ENCODE measurements at places on chromosomes 11 and 22.

DNA sequence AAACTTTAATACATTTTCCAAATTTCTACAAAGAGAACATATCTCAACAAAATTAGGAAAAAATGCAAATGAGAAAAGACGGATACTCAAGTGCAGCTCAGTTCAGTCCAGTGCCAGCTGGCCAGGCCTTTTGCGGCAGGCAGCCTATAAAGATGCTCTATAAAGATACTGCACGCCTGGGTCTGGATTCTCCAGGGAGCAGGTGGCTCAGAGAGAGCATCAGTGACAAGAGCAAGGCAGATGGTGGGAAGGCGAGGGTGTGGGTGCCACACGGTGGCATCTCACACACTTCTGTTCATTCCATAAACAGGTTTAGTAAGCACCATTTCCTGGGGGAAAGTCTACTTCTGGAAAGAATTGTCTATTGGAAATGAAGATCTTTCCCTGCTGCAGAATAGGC, 18.1 kb upstream of the SCN3B start:
- no peak for DNase-seq

DNA sequence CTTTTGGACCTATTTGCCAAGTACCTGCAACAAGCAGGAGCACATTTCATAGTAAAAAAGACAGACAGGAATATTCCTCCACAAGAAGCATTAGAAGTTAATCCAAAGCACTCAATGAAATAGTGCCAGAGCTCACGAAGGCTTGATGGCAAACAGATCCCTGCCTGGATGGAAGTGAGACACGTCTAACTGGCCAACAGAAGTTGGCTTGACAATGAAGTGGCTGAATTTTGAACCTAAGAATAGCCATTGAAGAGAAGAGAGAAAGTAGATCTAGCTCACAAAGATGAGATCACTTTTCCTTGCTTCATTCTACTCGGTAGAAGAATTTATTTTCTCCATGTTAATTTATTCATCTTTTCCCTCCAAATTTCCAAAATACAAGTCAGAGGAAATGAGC, 30.6 kb upstream of the APOA1 start:
- DNase-seq = no peak

DNA sequence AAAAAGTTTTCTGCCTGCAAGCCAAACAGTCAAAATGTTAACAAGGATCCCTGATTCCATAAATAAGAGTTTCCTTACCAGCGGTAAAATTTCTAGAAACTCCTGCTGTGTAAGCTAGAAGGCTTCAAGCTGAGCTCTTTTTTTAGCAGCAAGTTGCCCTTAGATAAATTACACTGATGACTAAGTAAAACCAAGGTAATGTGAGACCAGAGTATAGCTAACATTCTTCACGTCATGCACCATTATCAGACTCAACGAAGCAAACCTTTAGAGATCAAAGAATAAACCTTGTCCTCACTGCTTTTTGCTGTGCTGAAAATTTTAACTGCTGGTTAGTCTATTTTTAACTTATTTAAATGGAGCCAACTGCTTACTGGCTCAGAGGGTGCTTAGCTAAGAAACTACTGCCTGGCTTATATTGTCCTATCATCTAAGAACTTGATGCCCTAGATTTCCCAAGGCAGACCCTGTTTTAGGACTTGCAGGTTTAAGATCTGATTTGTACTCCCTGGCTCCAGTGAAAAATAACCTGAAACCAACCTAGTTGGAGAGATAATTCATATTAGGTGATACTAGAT, 900.7 kb downstream of the JRKL start:
- no peak for DNase-seq

DNA sequence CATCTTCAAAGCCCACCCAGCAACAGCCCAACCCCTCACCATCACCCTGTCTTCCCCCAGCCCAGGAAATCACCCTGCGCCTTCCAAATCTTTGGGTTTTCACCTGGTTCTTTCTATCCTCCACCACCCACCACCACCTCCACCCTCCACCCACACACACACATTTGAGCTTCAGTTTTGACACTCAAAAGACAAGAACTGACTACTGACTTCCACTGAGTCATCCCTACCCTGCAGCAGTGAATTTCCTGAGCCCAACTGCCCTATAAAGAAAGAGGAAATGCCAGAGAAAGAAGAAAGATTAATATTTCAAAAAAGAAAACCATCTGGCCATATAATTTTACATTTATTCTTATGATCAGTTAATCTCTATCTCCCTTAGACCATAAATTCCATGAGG, 137.5 kb downstream of the CHST1 start:
- peak; percentile 5 for DNase-seq

DNA sequence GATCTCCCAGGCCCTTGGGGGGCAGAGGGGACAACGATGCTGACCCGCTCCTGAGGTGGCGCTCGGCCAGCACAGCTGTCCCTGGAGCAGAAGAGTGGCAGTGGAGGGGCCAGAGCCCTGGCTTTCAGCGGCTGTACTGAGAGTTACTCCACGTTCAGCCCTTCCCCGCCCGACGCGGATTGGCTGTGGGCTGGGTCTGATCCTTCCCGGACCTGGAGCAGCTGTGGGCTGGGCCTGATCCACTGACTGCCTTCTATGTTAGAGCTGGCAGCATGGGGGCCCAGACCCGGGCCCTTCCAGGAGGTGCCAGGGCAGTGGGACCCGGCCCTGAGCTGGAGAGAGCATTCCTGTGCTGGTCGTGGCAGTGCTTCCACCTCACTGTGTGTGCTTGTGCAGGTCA, 27.8 kb downstream of the YWHAH start:
- no peak for DNase-seq

GRCh38 chr11:76561245-76561644, 109.3 kb downstream of the LRRC32 start:
- no peak for DNase-seq

DNA sequence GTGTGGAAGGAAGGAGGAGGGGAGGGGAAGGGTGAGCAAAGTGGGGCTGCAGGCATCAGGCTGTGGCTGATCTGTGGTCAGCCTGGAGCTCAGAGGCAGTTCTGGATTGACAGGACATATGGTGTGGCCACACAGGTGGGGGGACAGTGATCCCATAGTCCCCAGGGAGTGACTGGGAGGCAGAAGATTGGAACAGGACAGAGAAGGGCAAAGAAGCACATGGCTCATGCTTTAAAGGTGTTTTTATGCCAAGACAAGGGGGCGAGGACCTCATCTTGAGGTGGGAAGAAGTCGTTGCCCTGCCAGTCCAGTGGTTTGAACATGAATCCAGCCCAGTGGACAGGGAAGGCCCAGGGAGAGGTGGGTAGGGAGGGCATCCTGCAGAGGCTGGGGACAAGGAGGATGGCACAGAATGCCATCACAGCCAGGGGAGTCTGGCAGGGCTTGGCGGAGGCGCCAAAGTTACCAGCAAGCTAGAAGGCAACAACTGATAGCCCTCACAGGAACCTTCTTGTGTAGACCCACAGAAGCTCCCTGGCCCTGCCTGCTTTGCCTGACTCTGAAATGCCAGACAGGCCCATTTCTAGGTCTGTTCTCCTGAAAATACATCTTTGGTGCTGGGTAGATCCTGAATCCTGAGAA, 3.1 kb downstream of the BET1L start:
- no peak for DNase-seq

DNA sequence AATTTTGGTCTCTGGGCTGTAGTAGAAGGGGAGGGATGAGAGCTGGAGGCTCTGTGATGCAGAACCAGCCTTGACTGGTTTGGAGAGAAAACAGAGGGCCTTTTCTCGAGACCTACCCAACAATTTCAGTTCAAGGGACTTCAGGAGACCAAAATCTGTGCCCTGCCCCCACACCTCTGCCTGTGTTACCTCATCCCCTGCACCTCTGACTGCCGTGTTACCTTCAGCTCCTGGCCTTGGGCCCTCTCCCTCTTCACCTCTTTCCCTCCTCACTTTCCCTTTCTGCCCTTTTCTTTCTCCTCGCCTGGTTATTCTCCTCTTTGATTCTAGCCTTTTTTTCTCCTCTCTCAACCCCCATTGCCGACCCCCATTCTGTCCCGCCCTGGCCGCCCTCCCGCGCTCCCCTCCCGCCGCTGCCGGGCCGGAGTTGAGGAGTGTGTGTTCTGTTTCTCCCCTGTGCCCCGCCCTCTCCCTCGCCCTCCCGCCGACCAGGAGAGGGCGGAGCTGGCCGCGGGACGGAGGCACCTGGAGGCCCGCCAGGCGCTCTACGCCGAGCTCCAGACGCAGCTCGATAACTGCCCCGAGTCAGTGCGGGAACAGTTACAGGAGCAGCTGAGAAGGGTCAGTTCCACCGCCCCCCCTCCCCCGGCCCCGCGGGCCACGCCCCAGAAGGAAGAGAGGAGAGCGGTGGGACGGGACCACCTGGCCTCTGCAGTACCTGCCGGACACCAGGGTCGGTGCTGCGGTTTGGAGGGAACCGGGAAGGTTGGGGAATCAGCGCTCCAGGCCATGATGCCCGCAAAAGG, 27.2 kb downstream of the PHLDB1 start:
- peak; percentile 64 for DNase-seq

- peak; percentile 47 for DNase-seq
These were observed 118.7 kb upstream of the E2F8 start for GRCh38 chr11:19359221-19360000.

DNA sequence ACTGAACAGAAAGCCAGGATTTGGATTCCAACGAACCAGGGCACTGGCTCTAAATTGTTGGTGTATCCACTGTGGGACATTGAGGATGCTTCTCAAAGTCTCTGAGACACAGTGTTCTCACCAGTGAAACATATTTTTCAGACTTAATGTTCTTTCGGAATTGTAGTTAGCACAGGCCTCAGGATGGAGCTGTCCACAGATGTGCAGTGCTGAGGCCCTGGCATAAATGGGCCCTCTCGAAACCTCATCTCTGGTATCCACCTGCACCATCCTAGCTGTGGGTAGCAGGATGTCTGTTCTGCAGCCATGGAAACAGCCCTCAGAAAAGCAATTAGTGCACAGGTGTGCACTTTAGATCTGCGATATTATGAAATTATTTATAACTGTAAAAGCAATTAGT, 656.8 kb downstream of the TBC1D22A start:
- no peak for DNase-seq

DNA sequence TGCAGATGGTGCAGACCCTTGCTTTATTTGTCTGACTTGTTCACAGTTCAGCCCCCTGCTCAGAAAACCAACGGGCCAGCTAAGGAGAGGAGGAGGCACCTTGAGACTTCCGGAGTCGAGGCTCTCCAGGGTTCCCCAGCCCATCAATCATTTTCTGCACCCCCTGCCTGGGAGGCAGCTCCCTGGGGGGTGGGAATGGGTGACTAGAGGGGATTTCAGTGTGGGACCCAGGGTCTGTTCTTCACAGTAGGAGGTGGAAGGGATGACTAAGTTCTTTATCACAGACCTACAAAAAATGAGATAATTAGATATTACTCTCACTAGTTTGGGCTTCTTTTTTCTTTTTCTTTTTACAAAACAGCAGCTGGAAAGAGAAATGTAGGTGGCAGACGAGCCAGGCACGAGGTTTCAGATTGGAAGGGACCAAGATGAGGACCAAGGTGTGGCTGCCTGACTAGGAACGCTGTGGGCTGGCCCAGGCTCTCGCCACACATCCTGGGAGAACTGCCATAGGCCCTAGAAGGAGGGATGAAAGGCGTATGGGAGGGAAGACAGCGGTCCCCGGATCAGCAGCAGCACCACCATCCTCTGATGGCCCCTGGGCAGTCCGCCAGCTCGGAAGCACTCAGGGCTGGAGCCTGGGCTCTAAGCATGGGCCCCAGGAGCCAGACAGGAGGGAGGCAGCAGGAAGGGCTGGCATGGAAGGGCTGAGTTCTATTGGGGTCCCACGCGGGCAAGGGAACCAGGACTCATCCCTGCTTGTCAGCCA, 14.2 kb downstream of the TXN2 start:
- DNase-seq = peak; percentile 78

DNA sequence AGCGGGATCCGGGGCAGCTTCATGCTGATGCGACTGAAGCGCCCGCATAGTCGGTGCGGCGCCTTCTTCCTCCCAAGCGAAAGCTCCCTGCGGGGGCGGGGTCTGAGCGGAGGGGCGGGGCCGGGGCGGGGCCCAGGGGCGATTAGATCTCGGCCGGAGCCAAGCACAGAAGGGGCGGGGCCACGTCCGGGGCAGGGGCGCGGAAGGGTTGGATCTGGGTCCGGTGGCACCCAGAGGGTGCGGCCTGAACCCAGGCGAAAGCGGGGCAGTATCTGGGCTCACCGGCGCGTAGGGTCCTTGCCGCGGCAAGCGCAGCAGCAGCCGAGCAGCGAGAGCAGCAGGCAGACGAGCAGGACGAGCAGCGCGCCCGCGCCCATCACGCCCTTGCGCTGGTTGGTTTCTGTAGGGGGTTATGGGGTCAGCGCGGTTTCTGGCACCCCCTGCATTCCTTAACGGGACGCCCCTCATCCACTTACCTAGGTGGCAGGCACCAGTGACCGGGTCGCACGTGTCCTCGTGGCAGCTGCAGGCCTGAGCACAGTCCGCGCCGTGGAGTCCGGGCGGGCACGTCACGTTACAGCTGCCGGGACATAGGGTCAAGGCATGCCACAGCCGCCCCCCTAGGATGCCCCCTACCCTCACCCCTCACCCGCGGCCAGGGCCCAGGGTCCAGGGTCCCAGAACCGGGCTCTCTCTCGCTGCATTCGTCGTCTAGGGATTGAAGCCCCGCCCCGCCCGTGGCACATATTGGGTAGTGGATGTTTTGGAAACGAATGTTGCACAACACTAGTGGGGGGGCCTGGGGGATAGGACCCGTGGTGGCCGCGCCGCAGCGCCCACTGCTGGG, 8.1 kb downstream of the SCARF2 start:
- no peak for DNase-seq

- DNase-seq = no peak
These were observed 10.7 kb downstream of the TMEM138 start for GRCh38 chr11:61372659-61373420.

- no peak for DNase-seq
These were observed 42.3 kb downstream of the CSF2RB start for GRCh38 chr22:36955691-36956090.

- peak; percentile 51 for DNase-seq
These were observed 22.7 kb upstream of the OR4B1 start for GRCh38 chr11:48193876-48194275.

DNA sequence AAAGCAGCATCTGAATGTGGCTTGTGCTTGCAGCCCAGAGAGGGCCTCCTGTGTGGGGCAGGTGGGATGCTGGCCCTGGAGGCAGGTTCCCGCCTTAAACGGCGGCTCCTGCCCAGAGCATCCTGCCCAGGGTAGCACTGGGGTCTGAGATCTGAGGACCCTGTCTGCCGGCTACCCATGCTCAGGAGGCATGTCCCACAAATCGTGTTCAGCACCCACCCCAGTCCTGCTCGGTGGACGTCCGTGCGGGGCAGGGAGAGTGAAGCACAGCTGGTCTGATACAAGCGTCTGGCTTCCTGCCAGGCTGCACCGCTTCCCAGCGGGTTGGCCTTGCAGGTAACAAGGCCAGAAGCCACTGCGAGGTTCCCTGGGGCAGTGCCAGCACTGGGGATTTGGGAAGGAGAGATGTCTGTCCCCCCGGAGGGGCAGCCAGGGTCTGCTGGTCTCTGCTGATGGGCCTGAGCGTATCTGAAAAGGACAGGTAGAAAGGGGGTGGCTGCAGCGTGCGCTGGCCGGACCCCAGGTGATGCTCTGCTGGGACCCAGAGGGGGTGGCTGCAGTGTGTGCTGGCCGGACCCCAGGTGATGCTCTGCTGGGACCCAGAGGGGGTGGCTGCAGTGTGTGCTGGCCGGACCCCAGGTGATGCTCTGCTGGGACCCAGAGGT, 3.6 kb downstream of the TRABD start:
- no peak for DNase-seq
